Activated T-cell treated with anti-CD3 and anti-CD28 coated beads for 48 hours (primary cell): ENCODE measurements at places on chromosomes 2 and 18.

DNA sequence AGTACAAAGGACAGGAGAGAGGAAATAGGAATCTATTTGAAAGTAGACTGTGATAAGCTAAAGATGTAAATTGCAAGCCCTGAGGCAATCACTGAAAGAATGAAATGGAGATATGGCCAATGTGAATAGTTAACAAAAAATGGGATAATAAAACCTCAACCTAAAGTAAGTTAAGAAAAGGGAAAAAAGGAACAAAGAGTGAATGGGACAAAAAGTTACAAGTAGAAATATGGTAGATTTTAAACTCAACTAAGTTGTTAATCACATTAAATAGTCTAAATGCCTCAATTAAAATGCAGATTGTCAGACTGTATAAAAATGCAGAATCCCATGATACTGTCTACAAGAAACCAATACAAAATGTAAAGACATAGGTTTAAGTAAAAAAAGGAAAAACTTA lies 165.2 kb upstream of the RBMS1 start:
- no peak for DNase-seq

GRCh38 chr18:31185186-31185950 lies 22.7 kb upstream of the DSC1 start:
- DNase-seq: no peak

DNA sequence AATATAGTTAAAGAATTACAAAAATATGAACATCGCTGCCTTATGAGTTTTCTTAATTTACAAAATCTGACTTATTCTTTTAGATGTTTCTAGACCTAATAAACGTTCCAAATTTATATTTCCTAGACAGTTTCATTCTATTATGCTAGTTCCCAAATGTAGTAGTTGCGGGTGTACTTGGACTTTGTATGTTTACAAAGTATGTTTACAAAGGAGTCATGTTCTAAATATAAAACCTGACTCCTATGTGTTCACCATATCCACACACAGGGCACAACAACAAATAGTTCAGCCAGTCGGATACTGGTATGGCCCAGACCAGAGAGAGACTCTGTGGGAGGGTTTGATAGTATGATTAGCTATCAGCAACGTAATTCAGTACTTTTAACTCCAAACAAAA lies 230.7 kb downstream of the KCNH7 start:
- no peak for DNase-seq

DNA sequence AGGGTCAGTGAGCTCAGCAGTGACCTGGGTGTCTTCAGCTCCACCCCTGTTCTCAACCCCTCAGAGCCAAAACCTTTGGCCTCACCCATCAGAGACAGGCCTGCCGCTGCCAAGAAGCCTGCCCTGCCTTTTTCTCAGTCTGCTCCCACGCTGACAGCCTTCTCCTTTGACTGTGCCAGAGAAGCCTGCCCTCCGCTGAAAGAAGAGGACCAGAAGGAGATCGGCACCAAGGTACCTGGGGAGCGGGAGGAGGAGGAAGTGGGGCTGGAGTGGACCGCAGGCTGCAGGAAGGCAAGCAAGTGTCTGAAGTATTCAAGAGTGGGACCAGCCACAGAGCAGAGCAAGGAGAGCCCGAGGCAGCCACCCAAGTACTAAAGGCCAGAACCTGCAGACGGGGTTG lies 33.2 kb downstream of the TOGARAM2 start:
- no peak for DNase-seq

GRCh38 chr2:64330281-64331113 lies 123.5 kb upstream of the LGALSL start:
- peak; percentile 59 for DNase-seq

GRCh38 chr2:102297891-102298290 lies 13.5 kb upstream of the IL1RL1 start:
- no peak for DNase-seq

GRCh38 chr2:148039783-148040182 lies 18.9 kb downstream of the MBD5 start:
- no peak for DNase-seq

DNA sequence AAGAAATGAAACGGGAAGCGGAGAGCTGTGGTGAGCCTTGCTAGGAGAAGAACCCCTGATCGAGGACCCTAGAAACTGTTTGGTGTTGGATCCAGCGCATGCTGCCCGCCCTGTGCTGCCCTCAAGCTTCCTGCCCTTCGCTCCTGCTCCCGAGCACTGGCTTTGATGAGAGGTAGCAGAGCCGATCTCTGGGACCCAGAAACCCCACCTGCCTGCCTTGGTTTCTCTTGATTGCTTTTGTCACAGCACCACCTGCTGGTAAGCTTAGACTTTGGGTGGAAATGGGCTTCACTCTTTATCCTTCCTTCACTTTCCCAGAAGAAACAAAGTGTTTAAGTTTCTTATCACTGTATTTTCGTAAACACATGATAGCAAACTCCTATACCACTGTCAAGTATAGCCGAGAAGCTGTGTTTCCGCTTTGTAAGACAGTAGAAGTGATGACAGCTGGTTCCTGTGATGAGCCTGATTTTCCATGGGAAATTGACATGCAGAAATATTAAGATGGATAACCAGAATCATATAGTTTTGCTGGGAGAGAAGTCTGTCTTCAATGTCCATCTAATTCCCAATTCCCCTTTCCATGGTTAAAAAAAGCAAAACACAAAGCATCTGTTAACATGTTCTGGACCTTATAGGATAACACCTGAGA lies 267.4 kb downstream of the PHLPP1 start:
- peak; percentile 27 for DNase-seq

- no peak for DNase-seq
Observed at GRCh38 chr18:72543357-72544055, 636 bp downstream of the CBLN2 start.

GRCh38 chr2:96524482-96525210 lies 11.9 kb upstream of the ARID5A start:
- no peak for DNase-seq

- no peak for DNase-seq
Observed at GRCh38 chr18:21820033-21820810, 79.6 kb downstream of the MIB1 start.

- no peak for DNase-seq
Observed at GRCh38 chr2:69720404-69720803, 21.5 kb upstream of the ANXA4 start.

- no peak for DNase-seq
Observed at GRCh38 chr2:240464514-240465241, 29.2 kb downstream of the GPC1 start.

- no peak for DNase-seq
Observed at GRCh38 chr2:163351143-163351542, 384.7 kb downstream of the FIGN start.

- DNase-seq: no peak
Observed at GRCh38 chr2:241314226-241315092, 1.0 kb downstream of the HDLBP start.

DNA sequence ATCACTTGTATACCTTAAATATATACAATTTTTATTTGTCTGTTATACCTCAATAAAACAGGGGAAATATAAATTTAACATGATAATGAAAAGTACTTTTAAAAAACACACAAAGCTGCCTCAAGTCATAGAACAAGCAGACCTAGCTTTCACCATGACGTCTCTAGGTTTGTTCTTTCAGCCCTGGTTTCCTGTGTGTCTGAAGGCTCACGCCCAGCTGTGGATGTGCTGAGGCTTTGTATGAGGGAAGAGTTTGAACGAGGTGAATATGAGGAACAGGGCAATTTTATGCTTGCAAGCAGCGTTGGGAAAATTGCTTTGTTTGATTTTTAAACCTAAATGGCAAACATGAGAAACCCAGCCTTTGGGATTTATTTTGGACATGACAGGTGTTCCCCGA lies 15.3 kb downstream of the SH3RF3 start:
- no peak for DNase-seq

- DNase-seq: no peak
Observed at GRCh38 chr2:159192371-159192918, 94.1 kb downstream of the WDSUB1 start.
